ENCODE measurements at places on chromosomes 7 and 10.

DNA sequence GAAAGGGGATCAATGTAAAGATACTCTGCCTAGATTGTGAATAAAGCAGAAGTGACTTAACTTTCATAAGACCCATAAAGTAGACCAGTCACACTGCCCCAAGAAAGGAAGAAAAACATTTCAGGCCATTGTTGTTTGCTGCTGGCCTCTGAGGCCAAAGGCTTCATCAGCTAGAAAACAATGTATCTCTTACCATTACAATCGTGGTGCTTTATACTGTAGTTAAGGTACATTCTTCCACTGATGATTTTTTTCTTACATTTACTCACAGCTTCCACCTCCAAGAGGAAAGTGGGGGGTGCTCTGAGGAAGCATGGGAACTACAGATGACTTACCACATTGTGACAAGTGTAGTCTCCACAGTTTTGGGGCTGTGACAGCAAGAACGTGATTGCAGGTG lies 68.6 kb downstream of the NRG3 start:
- DNase-seq = no peak

DNA sequence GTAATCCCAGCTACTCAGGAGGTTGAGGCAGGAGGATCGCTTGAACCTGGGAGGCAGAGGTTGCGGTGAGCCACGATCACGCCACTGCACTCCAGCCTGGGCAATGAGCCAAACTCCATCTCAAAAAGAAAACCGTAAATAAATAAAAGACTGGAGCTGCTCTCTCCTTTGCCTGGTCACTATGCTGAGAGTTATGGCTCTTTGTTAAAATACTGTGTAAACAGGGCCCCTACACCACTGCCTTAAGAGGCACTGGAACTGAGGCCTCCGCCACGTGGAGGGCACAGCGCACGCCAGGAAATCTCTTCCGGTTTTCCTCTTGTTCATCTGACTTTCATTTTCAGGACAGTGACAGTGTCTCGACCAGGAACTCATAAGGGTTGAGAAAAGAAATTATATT lies 123.3 kb downstream of the PAXIP1 start:
- peak; percentile 63 for DNase-seq

- no peak for DNase-seq
Measured at GRCh38 chr10:34792881-34793280, 22.2 kb downstream of the PARD3 start.

- no peak for DNase-seq
Measured at GRCh38 chr7:21916176-21916575, 29.5 kb downstream of the CDCA7L start.

- no peak for DNase-seq
Measured at GRCh38 chr10:21039721-21040120, 142.6 kb upstream of the NEBL start.

GRCh38 chr7:96328016-96328415 lies 6.1 kb upstream of the SLC25A13 start:
- DNase-seq = no peak

- no peak for DNase-seq
Measured at GRCh38 chr10:110613996-110614495, 30.1 kb upstream of the RBM20 start.
